ENCODE measurements at places on chromosomes 5 and 9. TPM values are rescaled to one million over a fixed set of nuclear protein-coding genes. Genes with fewer than 3 reads are reported as not detected.

The PITX1 gene
- 31.5 TPM for total RNA-seq

The CNTFR gene
- total RNA-seq = 0.20 TPM

The MSX2 gene
- 6.7 TPM for total RNA-seq

The GBGT1 gene
- 3.4 TPM for total RNA-seq

The RNF180 gene
- total RNA-seq = 0.60 TPM

The KCNV2 gene
- total RNA-seq = not detected

The PCDHB3 gene
- total RNA-seq = not detected

The STK32A gene
- total RNA-seq = 0.33 TPM

The ZNF782 gene
- total RNA-seq = 2.0 TPM

The AIF1L gene
- 1.3 TPM for total RNA-seq

The ADAMTS12 gene
- total RNA-seq = 9.1 TPM

The ALDH1A1 gene
- 5,926 TPM for total RNA-seq

The MYORG gene
- 4.5 TPM for total RNA-seq

The FCN1 gene
- total RNA-seq = not detected

The DIPK1B gene
- total RNA-seq = 8.9 TPM

Measured in A549 treated with DMSO at 1 μM for 4 hours (cell line).